ENCODE measurements at places on chromosomes 11 and 22.

- no peak for DNase-seq
Observed at GRCh38 chr11:72798361-72798760, 4.5 kb upstream of the STARD10 start.

GRCh38 chr11:45336136-45336535, 50.0 kb upstream of the SYT13 start:
- no peak for DNase-seq

- DNase-seq: no peak
Observed at GRCh38 chr11:110829873-110830272, 117.6 kb upstream of the ARHGAP20 start.

DNA sequence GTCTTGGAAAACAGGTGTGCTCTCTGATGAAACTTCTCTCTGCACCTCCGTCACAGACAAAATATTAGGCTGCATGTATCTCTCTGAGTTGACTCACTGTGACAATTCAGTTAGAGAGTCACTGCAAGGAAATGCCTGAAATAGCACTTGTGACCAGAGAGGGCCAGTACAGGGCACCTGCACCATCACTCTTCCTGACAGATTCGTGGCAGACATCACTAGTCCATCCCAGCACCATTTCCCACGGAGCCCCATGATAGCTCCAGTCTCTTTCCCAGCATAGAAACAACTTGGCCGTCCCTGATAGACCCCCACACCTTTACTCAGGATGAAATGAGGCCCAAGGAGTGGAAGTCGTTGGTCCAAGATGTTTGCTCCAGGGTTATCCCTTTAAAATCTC, 73.3 kb upstream of the ISX start:
- DNase-seq: no peak

DNA sequence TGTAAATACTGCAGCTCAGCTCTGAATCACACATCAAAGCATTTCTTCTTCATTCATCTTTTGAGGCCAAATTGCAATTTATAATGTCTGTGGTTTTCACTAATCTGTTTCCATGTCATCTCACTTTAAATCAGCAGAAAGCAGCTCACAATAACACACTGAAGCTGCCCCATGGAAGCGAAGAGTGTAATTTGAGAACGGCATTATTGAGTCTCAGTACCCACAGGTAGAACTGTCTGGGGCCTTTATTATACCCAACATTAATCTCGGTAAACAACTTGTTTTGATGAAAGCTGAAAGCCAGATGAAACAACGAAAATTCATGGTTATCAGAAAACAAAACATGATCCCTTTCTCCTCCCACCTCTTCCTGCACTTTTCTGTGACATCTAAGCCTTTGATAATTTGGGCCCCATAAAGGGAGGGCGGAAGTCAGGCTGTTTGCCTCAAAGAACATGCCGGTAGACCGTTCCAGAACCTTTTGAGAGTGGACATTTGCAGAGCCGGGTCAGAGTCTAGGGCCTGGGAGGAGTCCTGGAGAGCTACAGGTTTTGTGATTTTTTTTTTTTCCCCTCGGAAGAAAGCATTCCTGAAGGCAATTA, 68.2 kb upstream of the SESN3 start:
- DNase-seq: no peak

DNA sequence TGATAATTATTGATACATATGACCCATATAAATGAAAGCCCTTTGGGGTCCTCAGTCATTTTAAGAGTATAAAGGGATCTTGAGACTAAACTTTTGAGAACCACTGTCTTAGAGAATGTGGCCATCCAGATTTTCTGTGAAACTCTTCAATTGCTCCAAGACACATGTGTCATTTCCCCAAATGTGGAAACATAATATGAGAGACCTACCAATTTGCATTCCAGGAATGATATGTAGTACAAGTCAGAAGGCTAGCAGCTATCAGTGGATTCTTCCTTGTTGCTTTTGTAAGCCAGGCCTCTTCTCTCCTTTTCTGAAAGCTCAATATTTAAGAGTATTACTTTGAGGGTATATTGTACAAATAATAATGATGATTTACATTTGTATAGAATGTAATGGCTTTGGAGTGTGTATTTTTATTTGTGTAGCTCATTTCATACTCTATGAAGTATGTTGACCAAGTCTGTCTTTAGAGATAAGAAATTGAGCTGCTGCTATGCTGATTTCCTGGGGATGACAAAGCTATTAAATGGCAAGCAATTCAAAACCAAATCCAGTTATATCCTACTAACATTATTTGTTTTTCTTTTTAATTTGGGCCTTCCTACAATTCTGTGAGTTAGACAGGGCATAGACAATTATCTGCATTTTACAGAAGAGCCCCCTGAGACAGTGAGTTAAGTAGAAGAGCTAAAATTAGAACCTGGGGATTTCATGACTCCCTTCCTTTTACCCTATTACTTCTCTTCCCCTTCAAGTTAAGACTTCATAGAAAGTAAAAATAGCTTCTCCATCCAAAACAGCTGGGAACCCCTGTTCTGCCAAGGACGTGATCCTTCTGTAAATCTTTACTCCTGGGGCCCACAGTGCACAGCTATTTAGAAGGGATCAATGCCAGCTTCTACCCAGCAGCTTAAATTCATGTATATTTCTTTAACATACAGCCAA, 131.9 kb downstream of the WNT11 start:
- no peak for DNase-seq
